ENCODE measurements at places on chromosomes 11 and 22. TPM values are rescaled to one million over a fixed set of nuclear protein-coding genes. Genes with fewer than 3 reads are reported as not detected.
A peak's percentile ranks its signal among the peaks of the same experiment; 100 is the strongest.

B3GAT1 gene
- 0.49 TPM for total RNA-seq

DNA sequence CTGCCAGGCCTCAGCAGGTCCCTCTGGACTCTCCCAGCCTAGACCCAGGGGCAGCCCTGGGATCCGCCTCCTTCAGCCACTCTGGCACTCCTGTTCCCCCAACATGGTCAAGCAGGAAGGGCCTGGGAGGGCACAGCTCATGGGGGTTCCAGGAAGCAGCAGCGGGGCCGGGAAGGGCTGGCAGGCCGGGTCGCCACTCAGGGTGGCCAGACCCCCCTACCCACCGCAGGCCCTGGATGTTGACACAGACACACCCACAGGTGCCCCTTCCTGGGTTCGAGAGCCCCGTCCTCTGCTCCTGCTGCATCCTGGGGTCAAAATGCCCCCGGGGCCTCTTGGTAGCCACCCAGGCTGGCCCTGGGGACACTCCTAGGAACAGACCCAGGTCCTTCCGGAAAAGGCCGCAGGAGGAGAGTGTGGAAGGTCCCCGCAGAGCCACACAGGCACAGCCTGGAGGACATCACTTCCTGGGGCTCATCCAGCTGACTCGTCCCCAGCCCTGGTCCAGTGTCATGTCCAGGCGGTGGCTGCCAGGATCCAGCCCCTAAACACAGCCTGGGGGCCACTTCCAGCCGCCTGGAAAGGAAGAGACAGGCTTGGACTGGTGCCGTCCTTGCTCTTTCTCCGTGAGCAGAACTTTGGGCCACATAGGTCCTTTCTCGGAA is 6.8 kb upstream of the PIM3 start:
- no peak overlapping the region for H3K4me3 ChIP-seq
- H3K27me3 ChIP-seq = no peaks in the 10 kb centered on the region

EMID1 gene
- 30.2 TPM for total RNA-seq

DNA sequence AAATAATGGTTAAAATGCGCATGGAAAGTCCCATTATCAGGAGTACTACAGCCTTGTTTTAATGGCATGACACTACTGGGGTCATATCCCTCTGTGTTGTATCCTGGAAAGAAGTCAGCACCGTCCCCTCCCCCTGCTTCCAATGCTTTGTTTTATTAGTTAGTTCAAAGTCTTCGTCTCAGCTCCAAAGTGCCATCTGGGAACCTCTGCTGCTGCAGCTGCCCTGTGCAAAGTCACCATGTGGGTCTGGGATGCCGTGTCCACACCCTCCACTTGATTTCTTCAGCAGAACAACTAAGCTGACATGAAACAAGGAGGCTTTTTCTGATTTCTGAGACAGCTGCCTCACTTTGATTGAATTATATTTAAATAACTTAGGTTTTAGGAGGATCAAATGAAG is 29.5 kb upstream of the NCAM1 start:
- no peaks in the 10 kb centered on the region for H3K36me3 ChIP-seq
- no peaks in the 10 kb centered on the region for H3K27me3 ChIP-seq
- H3K4me3 ChIP-seq = no peak overlapping the region
- DNase-seq = peak; percentile 22
- peaks cover 11% of the 10 kb centered on the region for H3K4me1 ChIP-seq
- no peak overlapping the region for H3K27ac ChIP-seq

GRCh38 chr22:28892175-28892731 is 8.9 kb downstream of the ZNRF3 start:
- H3K4me3 ChIP-seq = no peak overlapping the region
- H3K4me1 ChIP-seq = peaks cover 24% of the 10 kb centered on the region
- no peak for DNase-seq
- no peak overlapping the region for H3K27ac ChIP-seq

DNA sequence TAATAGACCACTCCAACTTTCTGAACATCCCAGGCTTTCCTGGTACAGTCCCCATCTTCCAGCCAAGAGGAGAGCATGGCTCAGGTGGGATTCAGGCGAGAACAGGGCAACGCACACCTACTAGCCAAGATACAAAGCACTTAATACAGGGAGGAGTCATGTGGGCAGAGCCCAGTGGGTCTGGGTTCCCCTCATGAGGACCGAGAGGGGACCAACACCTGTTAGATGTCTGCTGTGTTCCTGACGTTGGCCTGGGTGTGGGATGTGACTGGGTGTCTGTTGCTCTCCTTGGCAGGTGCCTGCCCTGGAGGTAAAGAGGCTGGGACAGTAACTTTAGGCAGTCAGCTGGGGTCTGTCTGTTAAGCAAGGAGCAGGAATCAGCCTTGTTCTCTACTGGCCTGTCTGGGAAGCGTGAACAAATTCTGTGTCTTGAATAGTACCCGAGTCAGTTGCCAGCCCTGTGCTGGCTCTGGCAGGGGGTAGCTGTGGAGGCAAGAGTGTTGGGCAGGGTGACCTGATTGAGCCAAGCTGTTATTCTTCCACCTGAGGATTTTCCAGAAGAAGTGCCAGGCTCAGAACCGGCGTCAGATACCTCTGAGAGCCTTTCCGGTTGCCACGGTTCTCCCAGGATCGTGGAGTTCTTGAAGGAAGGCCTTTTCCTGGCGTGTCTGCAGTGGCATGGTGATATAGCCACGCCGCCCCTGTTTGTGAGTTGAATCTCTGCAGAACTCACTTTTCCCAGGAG is 56.3 kb downstream of the BCR start:
- no peak overlapping the region for H3K4me3 ChIP-seq
- no peaks in the 10 kb centered on the region for H3K27me3 ChIP-seq
- H3K36me3 ChIP-seq = no peaks in the 10 kb centered on the region
- H3K4me1 ChIP-seq = peaks cover 26% of the 10 kb centered on the region

GRCh38 chr22:44664149-44664548 is 37.9 kb upstream of the PRR5 start:
- H3K4me1 ChIP-seq = peaks cover 6% of the 10 kb centered on the region
- H3K4me3 ChIP-seq = no peak overlapping the region
- no peak overlapping the region for H3K27ac ChIP-seq
- H3K36me3 ChIP-seq = no peaks in the 10 kb centered on the region
- DNase-seq = peak; percentile 83
- H3K27me3 ChIP-seq = no peaks in the 10 kb centered on the region

APOA4 gene
- not detected for total RNA-seq

DNA sequence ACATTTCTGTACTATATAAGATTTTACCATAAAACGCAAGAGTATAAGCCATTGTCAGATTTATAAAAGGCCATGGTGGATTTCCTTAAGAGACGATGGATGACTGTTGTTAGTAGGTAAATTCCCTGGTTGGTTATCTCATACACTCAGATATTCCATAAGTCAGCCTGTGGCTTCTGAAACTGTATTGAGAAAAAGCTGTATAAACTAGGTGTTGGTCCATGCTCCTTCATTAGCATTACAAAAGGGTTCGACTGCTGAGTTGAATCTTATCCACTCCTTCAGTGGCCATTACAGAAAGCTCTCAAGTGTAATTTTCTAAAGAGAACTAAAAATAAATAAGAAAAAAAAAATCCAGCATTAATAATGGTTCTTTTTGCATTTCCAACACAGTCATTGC is 5.3 kb downstream of the GRAP2 start:
- H3K27ac ChIP-seq = no peak overlapping the region
- H3K4me3 ChIP-seq = no peak overlapping the region
- H3K4me1 ChIP-seq = no peaks in the 10 kb centered on the region
- no peaks in the 10 kb centered on the region for H3K36me3 ChIP-seq
- no peak for DNase-seq
- peaks cover 16% of the 10 kb centered on the region for H3K27me3 ChIP-seq

SEPTIN5 gene
- total RNA-seq = 16.7 TPM

TBX10 gene
- total RNA-seq = not detected

- no peaks in the 10 kb centered on the region for H3K27me3 ChIP-seq
- H3K4me1 ChIP-seq = peaks cover 3% of the 10 kb centered on the region
- no peaks in the 10 kb centered on the region for H3K36me3 ChIP-seq
- DNase-seq = no peak
Observed at GRCh38 chr22:28462041-28462440, 217.6 kb downstream of the TTC28 start.

- H3K27ac ChIP-seq = no peak overlapping the region
- no peaks in the 10 kb centered on the region for H3K27me3 ChIP-seq
- no peak for DNase-seq
- no peak overlapping the region for H3K4me3 ChIP-seq
Observed at GRCh38 chr11:73579641-73580434, 18.1 kb downstream of the FAM168A start.

DNA sequence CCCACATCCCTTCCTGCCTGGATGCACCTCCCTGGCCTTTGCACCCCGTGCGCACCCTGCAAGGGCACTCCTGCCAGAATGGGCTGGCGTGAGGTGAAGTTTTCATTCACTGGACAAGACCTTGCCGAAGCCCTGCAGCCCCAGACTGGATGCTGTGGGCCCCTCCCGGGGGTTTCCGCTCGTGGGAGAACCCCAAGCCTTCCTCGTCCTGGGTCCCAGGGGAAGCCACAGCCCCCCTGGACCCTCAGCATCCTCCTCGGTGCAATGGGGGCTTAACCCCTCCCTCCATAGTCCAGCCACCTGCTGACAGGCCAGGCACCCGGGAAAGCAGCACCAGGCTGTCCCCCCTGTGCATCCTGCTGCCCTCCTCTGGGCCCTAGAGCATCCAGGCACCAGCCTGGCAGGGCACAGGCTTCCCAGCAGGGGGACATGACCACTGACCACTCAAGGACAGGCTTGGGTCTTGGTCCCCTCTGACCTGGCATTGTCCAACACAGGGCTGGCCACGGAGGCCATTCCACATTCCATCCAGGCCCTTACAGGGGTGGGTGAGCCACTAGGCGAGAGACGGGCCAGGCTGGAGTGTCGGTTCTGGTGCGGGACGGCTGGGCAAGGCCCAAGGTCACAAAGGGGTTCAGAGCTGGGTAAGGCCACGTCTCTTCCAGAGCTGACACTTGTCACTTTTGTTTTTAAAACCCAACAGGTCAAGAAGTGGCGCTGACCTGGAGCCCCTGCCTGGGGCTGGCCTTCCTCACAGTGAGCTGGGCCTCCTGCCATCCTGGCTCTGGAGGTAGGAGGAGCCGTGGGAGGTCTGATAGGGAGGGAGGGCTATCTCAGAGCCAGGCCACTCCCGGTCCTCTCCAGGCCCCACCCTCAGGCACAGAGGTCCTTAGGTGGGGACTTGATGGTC is 41.5 kb upstream of the PPARA start:
- H3K27ac ChIP-seq = no peak overlapping the region
- H3K4me3 ChIP-seq = no peak overlapping the region
- H3K36me3 ChIP-seq = peaks cover 49% of the 10 kb centered on the region
- peaks cover 15% of the 10 kb centered on the region for H3K4me1 ChIP-seq
- no peaks in the 10 kb centered on the region for H3K27me3 ChIP-seq

- no peaks in the 10 kb centered on the region for H3K4me1 ChIP-seq
- DNase-seq = no peak
- no peaks in the 10 kb centered on the region for H3K36me3 ChIP-seq
- no peaks in the 10 kb centered on the region for H3K27me3 ChIP-seq
- H3K4me3 ChIP-seq = no peak overlapping the region
Observed at GRCh38 chr11:7793233-7793632, 3.5 kb downstream of the OR5P2 start.

HTR3B gene
- not detected for total RNA-seq

MMP13 gene
- not detected for total RNA-seq
